Mammary epithelial cell (primary cell): ENCODE measurements at places on chromosomes 1 and 21.

GRCh38 chr1:73801912-73802429, 396.0 kb downstream of the LRRIQ3 start:
- no peak for DNase-seq

- DNase-seq = no peak
Measured at GRCh38 chr1:77509051-77509492, 173.4 kb downstream of the ZZZ3 start.

- no peak for DNase-seq
Measured at GRCh38 chr1:246270236-246270635, 236.8 kb downstream of the SMYD3 start.

- no peak for DNase-seq
Measured at GRCh38 chr1:6500544-6501278, 9.2 kb upstream of the PLEKHG5 start.

DNA sequence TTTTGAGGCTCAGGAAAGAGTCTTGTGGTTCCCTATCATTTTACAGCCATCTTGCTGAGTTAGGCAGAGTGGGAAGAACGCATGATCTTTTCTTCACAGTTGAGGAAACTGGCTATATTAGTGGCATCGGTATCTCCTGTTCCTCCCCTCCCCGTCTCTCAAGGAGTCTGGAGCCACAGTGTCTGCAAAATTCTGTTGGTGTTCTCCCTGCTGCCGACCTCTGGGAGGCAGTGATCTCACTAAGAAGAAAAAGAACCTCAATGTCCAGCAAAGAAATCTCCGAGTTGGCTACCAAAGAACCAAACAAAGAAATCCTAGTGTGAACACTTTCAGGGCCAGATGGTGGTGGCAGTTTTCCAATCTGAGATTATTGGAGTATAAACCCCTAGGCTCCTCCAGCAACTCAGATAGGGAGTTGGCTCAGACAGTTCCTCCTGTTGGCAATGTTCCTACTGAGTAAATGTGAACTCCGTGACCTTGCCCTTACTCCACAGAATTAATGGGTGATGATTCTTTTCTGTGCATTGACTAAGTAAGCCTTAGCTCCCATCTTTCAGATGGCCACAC, 41.2 kb downstream of the PRAMEF20 start:
- DNase-seq = no peak

- DNase-seq = no peak
Measured at GRCh38 chr1:211827051-211827450, 3.5 kb downstream of the LPGAT1 start.

DNA sequence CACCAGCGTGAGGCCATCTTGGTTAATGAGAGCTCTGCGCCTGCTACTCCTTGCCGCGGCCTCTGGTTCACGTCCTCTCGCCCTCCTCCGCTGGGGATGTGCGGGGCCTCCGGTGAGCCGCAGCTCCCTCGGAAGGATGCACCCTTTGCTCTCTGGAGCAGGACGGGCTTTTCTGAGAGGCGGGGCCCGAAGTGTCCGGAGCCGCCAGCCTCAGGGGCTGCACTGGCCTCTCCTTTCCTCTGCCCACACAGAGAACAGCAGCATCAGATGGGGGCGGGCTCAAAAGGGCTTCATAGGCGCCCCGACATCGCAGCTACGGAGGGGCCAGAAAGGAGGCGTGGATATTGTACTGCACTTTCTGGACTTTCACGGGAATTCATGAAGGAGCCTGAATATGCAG, 284.7 kb downstream of the CAMTA1 start:
- no peak for DNase-seq

- no peak for DNase-seq
Measured at GRCh38 chr21:18622383-18622782, 218.8 kb upstream of the TMPRSS15 start.

DNA sequence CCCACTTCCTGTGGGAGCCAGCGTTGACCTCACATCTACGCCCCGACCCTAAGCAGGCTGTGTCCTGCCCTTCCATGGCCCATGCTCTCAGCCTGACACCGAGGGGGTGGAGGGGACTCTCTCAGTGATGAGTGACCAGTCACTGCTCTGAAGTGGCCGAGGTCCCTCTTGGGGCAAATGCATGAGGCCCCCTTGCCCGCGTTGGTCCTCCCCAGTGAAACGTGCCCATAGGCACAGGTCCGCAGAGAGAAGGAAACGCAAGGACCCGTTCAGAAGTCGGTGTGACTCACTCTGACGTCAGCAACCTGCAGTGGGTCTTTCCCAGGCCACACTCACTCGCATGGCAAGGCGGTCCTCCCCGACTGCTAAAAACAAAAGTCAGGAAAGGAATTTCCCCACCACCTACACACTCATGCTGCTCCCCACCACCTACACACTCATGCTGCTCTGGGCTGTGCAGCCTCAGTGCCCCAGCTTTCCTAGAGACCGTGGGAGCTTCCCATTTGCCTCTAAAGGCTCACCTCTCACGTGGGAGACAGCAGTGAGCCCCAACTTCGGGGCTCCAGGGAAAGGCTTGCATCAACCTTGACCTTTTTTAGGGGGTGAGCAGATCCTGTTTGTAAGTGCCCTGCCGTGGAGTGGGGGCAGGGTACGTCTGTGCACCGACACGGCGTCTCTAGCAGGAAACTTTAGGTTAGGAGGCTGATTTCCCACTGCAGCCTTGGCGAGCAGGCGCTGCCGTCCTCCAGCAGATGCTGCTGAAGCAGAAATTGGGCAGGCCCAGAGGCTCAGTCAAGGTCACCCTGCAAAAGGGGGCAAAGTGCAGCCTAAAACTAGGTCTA, 11.4 kb downstream of the UBASH3A start:
- DNase-seq = peak; percentile 93

DNA sequence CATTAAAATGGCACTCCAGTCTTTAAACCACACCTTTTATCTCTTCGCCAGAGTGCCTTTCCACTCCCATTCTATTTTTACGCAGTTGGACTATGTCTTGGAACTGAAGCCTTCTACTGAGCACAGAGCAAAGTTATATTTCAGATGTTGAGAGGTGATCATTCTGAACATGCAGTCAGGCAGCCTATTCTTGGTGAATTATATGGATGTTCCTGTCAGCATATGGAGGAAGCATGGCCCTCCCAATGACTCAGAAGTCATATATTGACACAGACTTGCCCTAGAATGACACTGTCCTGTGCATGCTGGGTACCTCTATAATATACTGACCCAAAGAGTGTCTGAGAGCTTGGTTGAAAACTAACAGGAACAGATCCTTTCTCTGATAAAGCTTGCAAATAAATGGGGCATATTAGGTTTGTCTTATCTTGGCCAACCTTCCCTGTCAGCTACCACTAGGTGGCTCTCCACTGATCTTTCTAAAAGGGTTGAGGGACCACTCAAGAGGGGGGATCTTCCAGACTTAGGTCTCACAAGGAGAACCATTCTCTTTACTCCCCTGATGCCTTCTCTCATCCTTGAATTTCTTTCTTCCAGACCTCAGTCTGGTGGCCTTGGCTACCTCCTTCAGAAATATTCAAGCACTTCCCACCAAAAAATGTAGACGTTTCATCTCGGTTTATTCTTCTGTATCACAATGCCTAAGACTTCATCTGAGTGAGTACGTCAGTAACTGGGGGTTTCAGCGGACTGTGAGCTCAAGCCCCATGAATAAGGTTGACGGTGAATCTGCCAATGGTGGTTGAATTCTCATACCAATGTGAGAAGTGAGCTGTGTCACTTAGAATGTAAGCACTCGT, 11.8 kb upstream of the ALG14 start:
- DNase-seq = no peak

- DNase-seq = peak; percentile 34
Measured at GRCh38 chr1:246753670-246754535, 29.7 kb downstream of the SCCPDH start.

DNA sequence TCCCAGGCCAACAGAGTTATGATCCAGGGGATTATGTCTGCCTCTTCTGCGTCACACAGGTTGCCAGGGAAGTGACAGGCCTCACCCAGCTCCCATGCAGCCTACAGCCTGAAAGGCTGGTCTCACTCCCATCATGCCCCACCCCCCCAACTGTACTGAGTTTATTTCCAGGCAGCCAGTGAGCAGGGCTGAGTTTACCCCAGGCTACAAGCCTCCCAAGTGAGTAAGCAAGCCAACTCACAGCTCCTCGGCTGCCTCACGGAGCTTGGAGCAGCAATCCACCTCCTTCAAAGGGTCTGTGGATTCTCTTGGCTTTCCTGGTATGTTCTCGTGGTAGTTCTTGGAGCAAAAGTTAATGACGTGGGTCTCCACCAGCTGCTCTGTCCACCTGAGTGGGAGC, 1147.6 kb upstream of the ADGRL4 start:
- peak; percentile 64 for DNase-seq

GRCh38 chr1:204406621-204407020, 5.0 kb downstream of the PPP1R15B start:
- DNase-seq = no peak

- no peak for DNase-seq
Measured at GRCh38 chr1:32062867-32063230, 9.9 kb upstream of the TMEM39B start.

DNA sequence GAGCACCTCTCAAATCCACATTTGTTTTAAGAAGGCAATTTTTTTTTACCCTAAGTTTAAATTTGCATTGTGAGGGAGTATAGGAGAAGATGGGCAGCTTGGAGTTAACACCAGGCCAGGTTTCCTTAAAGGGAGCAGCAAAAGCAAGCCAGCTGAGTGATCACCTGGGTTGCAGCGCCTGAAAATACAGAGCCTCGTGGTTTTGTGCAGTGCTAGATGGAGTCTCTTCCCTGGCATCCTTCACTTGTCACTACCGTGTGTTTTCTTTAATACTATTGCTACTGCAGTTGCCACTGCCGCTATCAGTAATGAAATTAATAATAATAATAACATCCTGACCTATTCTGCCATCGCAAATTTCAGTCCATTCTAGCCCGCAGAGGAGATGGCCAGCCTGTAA, 35.2 kb upstream of the VAV3 start:
- no peak for DNase-seq

- DNase-seq = no peak
Measured at GRCh38 chr1:184790642-184791549, 36.2 kb upstream of the EDEM3 start.

GRCh38 chr1:60262701-60263100, 189.1 kb upstream of the C1orf87 start:
- no peak for DNase-seq

DNA sequence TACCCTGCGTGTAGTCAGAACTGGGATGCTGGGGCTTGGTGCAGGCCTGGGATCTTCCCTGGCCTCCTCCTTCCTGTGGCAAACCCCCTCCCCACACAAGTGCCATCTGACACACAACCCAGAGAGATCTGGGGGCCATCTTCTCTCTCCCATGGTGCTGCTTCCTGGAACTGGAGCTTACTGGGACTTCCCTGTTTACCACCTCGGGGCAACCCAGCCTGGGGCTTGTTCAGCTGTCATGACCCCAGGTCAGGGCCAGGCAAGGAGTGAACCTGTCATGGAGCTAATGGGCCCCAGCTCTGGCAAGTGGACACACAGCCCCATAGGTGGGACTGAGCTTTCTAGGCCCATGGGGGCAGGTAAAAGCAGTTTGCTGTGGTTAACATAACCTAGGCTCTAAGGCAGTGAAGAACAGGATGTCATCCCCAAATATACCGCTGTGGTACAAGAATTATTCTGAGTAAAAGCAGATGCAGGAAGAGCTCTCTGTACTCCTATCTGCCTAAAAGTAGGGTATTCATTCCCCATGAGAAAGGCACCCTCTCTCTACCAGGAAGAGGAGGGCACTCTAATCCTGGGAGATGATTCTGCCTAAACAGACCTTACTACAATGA, 2.4 kb downstream of the TRIM11 start:
- no peak for DNase-seq

- no peak for DNase-seq
Measured at GRCh38 chr1:225880222-225880588, 2.0 kb downstream of the TMEM63A start.

- no peak for DNase-seq
Measured at GRCh38 chr1:155014709-155015508, 12.3 kb downstream of the ZBTB7B start.

- DNase-seq = no peak
Measured at GRCh38 chr1:66375125-66375524, 158.8 kb upstream of the SGIP1 start.

GRCh38 chr21:22399681-22400514, 1401.7 kb downstream of the NCAM2 start:
- no peak for DNase-seq

DNA sequence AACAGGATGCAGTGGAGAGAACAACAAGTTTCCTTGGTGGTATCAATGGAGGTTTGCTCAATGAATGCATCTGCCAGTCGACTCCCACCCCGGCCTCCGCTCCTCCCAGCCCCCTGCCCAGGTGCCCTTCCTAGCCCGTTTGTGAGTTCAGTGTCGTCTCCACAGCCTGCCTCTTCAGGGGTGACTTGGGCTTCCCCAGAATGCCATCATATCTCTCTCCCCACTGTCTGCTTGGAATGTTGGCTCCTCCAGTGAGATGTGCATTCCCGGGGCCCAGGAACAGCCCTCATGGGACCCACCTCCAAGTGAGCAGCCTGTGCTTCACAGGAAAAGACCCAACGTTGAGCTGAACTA, 30.5 kb downstream of the MATN1 start:
- DNase-seq = no peak

DNA sequence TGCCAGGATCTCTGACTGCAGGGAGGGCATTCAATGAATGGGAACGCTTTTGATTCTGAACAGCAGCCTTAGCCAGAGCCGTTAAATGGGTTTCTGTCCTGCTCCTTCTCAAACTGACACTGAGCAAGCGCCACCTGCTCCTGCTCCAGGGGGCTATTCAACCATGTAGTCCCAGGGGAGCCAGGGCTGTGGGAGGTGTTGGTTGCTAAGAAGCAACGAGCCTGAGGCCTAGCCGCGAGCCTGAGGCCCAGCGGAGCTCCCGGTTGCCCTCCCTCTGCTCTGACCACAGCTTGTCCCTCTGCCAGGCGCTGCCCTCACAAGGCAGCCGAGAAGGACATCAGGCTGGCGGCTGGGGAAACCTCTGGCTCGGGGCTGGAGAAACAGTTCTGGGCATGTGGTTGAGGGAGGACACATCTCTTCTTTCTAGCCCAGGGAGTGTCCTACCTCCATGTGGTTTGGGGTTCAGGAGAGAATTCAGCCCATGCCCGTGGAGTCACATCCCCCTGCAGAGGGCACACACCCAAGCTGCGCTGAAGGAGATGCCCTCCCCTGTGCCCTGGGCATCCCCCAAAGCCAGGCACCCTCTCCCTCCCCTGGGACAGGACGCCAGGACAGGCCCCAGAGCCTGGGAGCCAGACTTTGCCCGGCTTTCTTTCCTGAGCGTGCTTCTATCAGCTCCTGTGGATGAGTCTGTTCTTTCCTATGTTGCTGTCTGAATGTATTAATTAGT, 18.0 kb downstream of the PCP4 start:
- no peak for DNase-seq

DNA sequence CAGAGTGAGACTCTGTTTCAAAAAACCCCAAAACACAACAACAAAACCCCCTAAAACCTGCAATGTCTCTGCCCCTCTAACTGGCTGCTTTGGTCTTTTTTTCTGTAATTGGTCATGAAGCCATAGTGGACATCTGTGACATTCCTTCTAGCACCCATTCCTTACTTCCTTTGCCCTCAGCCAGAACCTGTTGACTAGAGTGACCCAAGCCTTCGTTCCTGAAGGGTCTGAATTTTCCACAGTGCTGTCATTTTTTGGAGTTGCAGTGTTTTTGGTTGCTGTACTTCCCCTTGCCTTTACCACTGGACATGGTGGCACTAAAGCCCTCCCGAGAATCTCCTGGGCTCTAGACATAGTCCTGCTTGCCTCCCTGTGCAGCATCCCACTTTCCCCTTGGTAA, 48.5 kb upstream of the LIN9 start:
- no peak for DNase-seq

GRCh38 chr21:27772816-27773215, 805.9 kb upstream of the ADAMTS5 start:
- DNase-seq = no peak

GRCh38 chr1:161440312-161440894, 64.9 kb upstream of the FCGR2A start:
- DNase-seq = peak; percentile 76

- DNase-seq = peak; percentile 56
Measured at GRCh38 chr1:35929730-35930592, 944 bp upstream of the AGO3 start.
